ENCODE measurements at places on chromosomes 16 and 17.
A peak's percentile ranks its signal among the peaks of the same experiment; 100 is the strongest.

GRCh38 chr16:35744084-35744483 is 2284.7 kb downstream of the TP53TG3F start:
- no peak for DNase-seq

DNA sequence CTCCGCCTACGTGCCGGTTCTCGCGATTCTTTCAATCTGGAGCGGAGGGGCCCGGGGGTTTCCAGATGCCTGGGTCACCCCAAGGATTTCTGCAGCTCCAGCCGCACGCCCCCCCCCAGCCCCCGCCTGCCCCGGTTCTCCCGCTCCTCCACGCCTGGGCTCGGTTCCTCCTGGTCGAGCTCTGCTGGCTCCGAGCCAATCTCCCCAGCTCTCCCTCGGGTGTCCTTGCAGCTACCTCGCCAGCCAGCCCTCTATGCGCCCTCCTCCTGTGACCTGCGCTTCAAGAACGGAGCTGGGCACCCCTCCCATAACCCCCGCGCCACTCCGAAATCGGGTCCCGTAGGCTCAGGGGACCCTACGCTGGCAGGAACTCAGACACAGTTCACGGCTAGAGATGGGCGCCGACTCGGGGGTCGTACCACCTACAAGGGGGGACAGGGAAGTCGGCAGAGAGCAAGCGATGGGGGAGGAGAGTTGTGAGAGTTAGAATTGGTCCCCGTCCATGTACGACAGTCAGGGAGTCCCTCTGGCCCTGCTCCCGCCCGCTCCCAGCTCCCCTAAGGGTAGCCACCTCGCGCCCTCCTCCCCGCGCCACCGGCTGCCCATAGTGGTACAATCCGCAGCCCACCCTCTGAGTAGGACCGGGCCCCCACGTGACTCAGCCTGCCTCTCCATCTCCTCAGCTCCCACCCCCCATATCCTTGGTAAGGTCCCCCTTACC is 961 bp downstream of the FGF11 start:
- no peak for DNase-seq

DNA sequence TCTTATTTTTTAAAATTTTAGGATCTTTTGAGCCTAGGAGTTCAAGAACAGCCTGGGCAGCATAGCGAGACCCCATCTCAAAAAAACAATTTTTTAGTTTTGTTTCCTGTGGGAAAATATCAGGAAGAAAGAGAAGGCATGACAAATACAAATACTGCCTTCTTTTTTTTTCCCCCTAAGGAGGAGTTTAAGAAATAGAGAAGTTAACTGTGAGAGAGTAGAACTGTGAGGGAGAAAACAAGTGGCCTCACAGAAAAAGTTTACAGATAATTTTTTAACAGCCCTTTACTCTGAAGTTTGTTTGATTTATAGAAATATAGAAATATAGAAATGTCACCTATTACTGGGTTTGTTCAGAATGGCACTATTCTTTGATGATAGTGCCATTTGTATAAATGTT is 21.1 kb downstream of the TTYH2 start:
- DNase-seq = no peak

DNA sequence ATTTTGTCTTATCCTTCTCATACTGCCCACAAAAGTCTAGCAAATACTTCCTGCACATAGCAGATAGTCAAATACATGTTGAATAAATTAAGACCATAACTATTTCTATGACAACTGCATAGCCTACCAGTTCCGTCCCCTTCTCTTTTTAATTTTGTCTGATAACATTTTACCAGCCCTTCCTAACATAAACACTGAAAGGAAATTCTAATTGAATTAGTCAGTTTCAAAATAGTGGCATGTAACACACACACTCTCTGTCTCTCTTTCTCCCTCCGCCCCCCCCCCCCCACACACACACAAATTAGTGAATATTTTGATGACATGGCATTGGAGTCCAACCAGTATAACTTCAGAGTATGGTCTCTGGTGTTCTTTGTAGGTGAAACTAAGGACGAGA is 41.8 kb downstream of the TNRC6C start:
- peak; percentile 23 for DNase-seq

DNA sequence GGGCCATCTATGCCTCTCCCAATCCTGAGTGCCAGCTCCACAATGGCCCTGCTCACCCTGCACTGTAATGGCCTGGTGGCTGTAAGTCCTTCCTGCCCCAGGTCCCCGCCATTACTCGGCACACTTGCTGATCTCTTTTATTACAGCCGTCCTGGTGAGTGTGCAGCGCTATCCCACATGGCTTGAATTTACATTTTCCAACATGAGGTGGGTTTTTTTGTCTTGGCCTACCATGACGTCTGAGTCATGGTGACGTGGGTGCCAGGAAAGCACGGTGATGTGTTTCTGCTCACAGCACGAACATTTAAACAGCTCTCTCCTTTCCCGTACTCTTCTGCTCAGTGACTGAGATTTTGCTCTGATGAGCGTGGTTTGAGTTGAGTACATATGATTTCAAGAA is 55.2 kb upstream of the FOXF1 start:
- DNase-seq = peak; percentile 88

Measured in fibroblast of skin of left biceps (primary cell).